Fibroblast of villous mesenchyme (primary cell): ENCODE measurements at places on chromosomes 6 and 20. TPM values are rescaled to one million over a fixed set of nuclear protein-coding genes. Genes with fewer than 3 reads are reported as not detected.

The CRISP3 gene
- total RNA-seq = not detected in 2 replicates

The WFDC2 gene
- not detected in 2 replicates for total RNA-seq

The SSTR4 gene
- total RNA-seq = not detected in 2 replicates

The CUTA gene
- 155 and 201 TPM in 2 replicates for total RNA-seq

The DACT2 gene
- not detected in 2 replicates for total RNA-seq

The ZNF831 gene
- not detected in 2 replicates for total RNA-seq

The BMP7 gene
- total RNA-seq = not detected in 2 replicates

The RIPOR3 gene
- total RNA-seq = 28.1 and 29.3 TPM in 2 replicates

The SMPDL3A gene
- total RNA-seq = 13.4 and 21.3 TPM in 2 replicates

The GRM1 gene
- total RNA-seq = under 0.01 TPM in 1 of 2 replicates, not detected in the other

The MYO6 gene
- total RNA-seq = 14.2 and 15.1 TPM in 2 replicates

The ZBP1 gene
- total RNA-seq = not detected in 2 replicates

The RRAGD gene
- under 0.01 and 0.64 TPM in 2 replicates for total RNA-seq

The GPX5 gene
- not detected in 2 replicates for total RNA-seq

The RIPPLY2 gene
- not detected in 2 replicates for total RNA-seq

The SGK1 gene
- 244 and 268 TPM in 2 replicates for total RNA-seq

The GPR31 gene
- total RNA-seq = not detected in 2 replicates

The HLA-DQA1 gene
- total RNA-seq = not detected in 2 replicates

The MCHR2 gene
- not detected in 2 replicates for total RNA-seq

The SLC22A3 gene
- 1.3 and 10.0 TPM in 2 replicates for total RNA-seq

The SLC35D3 gene
- total RNA-seq = not detected in 2 replicates

The COL20A1 gene
- under 0.01 TPM in 1 of 2 replicates, not detected in the other for total RNA-seq

The IMPG1 gene
- total RNA-seq = not detected in 2 replicates

The UBD gene
- not detected in 2 replicates for total RNA-seq

The RHAG gene
- total RNA-seq = not detected in 2 replicates

The TRIM10 gene
- not detected in 2 replicates for total RNA-seq

The RFX6 gene
- total RNA-seq = not detected in 2 replicates

The CDH22 gene
- total RNA-seq = not detected in 2 replicates

The AFG1L gene
- 3.2 and 6.0 TPM in 2 replicates for total RNA-seq

The MROH8 gene
- 2.6 and 3.5 TPM in 2 replicates for total RNA-seq

The PRSS35 gene
- 5.2 and 15.1 TPM in 2 replicates for total RNA-seq

The ANKRD6 gene
- 1.3 TPM in 2 replicates for total RNA-seq

The PTPRT gene
- not detected in 2 replicates for total RNA-seq

The TASP1 gene
- 8.1 and 9.5 TPM in 2 replicates for total RNA-seq

The C20orf144 gene
- total RNA-seq = under 0.01 and 0.32 TPM in 2 replicates

The GPSM3 gene
- total RNA-seq = 2.6 and 4.8 TPM in 2 replicates

The TP53TG5 gene
- not detected in 2 replicates for total RNA-seq

The ACOT8 gene
- 36.7 and 43.5 TPM in 2 replicates for total RNA-seq
